HTR-8/SVneo (cell line): ENCODE measurements at places on chromosomes 7 and 10.

GRCh38 chr10:101856626-101857025, 13.0 kb upstream of the KCNIP2 start:
- no peak for DNase-seq

DNA sequence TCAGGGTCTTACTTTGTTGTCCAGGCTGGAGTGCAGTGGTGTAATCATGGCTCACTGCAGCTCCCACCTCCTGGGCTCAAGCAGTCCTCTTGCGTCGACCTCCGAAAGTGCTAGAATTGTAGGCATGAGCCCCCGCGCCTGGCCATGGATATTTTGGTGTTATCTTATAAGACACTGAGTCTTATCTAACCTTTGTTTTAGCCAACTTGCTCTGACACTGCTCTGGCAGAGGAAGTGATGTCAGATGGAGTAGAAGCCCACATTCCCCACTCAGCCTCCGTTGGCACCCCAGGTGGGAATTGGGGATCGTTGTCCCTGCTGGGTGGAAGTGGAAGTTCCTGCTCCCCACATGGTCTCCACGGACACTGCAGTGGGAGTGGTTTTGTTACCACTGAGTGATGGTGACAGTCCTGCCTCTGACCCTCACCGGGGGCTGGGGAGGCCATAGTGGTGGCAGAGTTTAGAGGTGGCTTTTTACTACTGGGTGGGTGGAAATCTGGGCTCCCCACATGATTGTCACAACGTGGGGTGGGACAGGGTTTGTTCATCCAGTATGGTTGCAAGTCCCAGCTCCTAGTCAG, 98.9 kb downstream of the ANKRD61 start:
- DNase-seq: no peak

GRCh38 chr10:109062371-109062770, 860.9 kb downstream of the XPNPEP1 start:
- no peak for DNase-seq

DNA sequence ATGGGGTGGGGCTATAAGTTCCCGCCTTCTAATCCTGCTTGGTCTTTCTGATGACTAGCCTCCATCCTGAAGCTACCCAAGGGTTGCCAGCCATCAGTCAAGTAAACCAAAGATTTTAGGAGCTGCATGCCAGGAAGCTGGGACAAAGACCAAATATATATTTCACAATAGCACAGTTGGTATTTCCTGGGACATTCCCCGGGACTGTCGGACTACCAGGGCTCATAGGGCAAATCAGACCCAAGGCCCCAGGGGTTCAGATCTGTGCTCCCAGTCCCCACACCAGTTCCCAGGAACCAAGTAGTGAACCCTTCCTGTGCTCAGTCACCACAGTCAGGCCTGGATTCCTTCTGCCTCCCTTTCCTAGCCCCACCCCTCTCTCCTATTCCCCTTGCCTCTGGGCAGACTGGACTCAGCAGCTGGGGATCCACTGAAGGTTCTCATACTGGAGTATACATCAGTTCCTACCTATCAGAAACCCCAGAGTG, 5.7 kb upstream of the CXCL12 start:
- DNase-seq: peak; percentile 21

- DNase-seq: no peak
Measured at GRCh38 chr7:107884066-107884818, 6.7 kb upstream of the DLD start.

DNA sequence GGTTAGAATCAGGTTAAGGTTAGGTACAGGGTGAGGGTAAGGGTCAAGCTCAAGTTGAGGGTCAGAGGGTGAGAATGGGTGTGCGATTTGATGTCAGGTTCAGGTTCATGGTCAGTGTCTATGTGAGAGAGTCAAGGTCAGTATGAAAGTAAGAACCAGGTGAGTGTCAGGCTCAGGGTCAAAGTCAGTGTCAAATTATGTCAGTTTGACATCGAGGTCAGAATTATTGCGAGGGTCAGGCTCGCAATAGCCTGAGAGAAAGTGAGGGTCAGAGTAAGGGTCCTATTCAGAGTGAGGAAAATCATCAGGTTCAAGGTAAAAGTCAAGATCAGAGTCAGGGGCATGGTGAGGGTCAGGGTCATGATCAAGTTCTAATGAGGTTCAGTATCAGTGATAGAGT, 13.0 kb downstream of the MRPS24 start:
- no peak for DNase-seq

DNA sequence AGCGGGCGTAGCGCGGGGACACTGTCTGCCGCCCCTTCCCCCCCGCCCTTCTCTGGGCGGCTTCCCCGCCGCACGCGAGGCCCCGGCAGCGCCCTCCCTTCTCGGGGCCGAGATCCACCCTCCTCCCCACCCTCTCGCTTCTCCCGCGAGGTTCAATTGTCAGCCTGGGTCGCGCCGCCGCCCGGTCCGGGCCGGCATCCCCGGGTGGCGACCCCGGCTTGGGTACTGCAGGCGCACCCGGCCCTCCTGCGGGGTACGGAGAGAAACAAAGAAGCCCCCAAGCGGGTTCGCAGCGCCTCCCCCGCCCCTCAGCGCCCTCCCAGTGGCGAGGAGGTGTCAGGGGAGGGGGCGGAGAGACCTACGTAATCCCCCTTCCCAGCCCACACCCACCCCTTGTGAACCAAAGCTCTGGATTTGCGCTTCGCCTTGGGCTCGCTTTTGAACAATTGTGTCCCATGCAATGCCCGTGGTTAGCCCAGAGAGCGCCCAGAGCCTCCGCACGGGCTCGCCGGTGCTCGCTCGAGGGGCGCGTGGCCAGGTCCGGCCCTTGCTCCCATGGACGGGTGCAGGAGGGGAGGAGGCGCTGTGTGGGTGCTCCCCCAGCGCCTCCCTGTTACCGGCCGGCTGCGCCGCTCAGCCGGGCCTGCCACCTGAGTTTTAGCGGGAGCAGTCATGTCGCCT, 634 bp downstream of the HECW1 start:
- DNase-seq: peak; percentile 45

DNA sequence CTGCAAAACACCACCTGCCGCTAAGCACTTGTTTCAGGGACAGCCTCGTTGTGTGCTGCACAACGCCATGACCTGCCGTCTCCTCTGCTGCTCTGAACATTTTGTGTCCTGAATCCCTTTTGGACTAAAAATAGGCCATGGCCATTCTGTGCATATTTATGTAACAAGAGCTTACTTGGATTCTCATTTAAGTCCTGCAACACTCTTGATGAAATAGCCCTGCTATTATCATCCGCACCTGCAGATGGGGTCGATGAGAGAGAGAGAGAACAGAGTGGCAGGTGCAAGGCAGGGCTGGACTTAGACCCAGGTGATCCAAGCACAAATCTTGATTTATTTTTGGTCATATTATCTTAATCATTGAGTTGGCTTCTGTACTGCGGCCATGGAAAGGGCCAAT, 121.2 kb upstream of the PRKCQ start:
- no peak for DNase-seq

DNA sequence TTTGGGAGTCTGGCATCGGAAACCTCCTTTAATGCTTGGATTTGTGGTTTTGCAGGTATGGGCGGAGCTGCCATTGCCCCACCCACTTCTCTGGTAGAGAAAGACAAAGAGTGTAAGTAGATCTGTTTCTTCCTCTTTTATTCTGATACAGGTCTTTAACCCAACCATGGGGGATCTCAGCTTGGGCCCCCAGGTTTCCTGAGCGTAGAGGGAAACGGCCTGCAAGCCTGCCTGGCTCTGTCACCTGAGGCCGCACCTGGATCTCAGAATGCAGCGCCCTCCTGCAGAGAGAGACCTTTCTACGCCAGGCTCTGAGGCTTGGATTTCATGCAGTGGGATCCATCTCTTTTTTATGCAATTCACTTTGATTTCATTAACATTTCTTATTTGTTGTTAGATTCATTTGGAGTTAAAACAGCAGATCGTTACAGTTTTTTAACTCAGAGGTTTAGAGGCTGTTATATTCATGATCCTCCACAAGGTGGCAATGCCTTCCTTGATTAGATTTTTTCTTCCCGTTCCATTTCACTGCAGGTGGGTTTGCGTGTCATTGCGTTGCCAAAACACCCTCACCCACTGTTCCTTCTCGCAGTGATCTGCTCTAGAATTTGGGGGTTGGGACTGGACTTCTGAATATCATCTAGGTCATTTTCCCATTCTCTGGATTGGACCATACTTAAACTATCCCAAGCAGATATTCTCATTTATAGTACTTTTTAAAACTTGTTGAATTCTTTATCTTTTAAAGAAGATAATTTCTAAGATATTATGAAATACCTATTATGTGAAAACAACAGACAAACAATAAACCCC, 20.0 kb downstream of the RBM17 start:
- DNase-seq: no peak

DNA sequence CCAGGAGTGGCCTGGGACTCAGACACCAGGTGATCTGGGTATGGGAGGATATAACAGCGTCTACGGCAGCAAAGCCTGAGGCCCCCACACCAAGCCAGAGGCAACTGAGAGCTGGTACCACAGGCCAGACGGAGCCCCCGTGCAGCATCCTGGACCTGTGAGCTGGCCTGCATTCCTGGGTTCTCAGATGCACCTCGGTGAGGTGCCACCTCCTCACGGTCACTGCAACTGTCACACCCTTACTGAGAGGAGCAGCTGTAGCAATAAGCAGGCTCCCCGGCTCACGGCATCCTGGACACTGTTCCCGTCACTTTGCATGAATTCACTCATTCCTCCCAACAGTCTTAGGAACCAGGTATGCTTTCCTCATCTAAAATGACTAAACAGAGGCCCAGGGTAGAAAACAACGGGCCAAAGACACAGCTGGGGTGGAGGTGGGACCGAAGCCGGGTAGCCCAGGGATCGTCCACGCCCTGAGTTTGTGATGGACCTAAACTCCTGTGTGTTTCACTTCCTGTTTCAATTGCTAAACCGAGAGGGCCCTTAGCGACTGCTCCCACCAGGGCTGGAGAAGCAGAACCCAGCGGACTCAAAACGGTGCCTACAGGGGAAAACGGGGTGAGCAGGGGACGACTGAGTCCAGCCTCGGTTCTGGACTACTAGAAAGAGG, 98.7 kb downstream of the CTBP2 start:
- DNase-seq: no peak

DNA sequence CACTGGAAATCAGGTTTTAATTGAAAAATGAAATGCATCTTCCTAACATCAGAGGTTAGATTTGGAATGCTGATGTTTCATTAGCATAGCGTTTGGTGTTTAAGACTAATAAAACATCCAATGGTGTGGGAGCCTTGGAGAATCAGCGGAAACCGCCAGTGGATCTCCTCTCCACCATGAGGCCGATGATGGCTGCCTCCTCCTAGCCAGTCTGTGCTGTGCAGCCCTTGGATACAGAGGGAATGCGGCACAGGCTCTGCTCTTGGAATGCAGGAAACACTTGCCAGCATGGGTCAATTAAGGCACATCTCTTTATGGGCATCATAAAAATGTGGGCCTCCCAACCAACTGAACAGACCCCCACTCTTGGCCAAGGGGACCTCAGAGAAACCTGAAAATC, 259.9 kb downstream of the GLRX3 start:
- DNase-seq: no peak

DNA sequence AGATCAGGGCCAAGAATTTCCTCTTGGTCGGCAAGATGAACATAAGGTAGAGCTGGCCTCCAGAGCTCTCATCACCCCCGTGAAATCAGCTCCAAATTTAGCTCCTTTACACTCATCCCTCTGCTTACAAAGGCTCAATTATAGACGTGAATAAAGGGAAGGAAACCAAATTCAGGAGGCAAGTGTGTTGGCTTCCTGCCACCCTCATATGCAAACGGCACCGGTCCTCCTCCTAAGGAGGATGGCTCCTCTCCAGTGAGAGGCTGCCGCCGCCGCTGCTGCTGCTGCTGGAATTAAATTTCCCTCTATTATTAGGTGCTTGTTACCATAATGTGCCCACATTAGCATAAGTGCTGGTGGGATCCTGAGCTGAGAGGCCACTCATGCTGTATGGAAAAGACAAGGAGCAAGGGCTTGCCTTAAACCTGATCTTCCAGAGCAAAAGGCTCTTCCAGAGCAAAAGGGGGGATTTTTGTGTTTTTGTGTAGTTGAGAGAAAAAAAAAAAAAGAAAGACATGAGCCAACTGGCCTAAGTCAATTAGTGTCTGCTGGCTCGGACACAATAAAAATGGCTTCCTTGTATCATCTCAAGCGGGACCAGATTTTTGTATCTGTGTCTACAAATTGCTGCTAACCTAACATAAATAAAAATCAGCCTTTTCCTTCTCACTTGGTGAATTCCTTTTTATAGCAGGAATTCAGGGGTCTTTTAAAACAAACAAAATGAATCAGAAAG, 68.4 kb downstream of the CDHR3 start:
- no peak for DNase-seq

GRCh38 chr10:8238986-8239385, 184.5 kb downstream of the GATA3 start:
- DNase-seq: no peak

- no peak for DNase-seq
Measured at GRCh38 chr7:48251766-48252165, 80.5 kb downstream of the ABCA13 start.

GRCh38 chr7:151307536-151307935, 34.1 kb upstream of the NUB1 start:
- DNase-seq: no peak

DNA sequence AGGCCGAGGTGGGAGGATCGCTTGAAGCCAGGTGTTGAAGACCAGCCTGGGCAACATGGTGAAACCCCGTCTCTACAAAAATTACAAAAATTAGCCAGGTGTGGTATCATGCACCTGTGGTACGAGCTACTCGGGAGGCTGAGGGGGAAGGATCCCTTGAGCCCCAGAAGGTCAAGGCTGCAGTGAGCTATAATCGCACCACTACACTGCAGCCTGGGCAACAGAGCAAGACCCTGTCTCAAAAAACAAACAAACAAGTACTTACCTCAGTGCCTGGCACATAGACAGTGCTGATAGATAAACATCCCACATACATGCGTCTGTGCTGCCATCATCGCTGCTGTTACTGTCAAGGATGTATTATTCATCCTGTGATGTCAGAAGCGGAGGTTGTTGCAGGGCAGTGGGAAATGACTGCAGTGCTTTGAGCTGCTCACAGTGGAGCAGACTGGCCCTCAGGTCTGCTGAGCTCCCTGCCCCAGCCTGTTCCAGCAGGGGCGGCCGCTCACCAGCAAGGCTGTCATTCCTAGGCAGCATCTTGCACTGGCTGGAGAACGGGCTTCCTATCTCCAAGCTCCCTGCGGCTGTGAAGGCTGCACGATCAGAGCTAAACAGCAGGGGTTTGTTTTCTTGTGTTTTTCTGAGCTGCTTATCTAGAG, 18.6 kb downstream of the FOXK1 start:
- no peak for DNase-seq

DNA sequence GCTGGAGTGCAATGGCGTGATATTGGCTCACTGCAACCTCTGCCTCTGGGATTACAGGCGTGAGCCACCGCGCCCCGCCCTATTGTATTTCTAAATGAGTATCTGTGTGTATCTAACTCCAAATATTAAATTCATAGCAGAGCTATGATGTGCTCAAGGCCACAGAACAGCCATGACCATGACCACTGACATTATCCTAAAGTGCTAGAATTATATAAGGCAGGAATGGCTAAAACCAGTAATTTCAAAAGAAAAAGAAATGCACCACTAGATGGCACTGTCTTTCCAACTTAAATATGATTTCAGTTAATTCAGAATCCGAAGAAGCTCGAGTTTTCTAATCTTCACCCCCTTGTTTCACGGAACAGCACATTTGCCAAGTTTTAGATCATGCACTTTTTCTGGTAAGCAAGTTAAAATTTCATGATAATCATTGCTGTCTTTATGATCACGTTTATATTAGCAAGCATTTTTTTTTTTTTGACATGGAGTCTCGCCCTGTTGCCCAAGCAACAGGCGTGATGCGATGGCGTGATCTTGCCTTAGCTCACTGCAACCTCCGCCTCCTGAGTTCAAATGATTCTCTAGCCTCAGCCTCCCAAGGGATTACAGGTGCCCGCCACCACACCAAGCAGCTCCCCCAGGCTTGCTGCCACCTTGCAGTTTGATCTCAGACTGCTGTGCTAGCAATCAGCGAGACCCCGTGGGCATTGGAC, 65.3 kb downstream of the OR13A1 start:
- peak; percentile 27 for DNase-seq

- no peak for DNase-seq
Measured at GRCh38 chr10:119246862-119247549, 39.6 kb downstream of the GRK5 start.
